ENCODE measurements at places on chromosomes 4 and X.

GRCh38 chr4:72974694-72975487, 94.6 kb downstream of the COX18 start:
- DNase-seq: peak; percentile 43

DNA sequence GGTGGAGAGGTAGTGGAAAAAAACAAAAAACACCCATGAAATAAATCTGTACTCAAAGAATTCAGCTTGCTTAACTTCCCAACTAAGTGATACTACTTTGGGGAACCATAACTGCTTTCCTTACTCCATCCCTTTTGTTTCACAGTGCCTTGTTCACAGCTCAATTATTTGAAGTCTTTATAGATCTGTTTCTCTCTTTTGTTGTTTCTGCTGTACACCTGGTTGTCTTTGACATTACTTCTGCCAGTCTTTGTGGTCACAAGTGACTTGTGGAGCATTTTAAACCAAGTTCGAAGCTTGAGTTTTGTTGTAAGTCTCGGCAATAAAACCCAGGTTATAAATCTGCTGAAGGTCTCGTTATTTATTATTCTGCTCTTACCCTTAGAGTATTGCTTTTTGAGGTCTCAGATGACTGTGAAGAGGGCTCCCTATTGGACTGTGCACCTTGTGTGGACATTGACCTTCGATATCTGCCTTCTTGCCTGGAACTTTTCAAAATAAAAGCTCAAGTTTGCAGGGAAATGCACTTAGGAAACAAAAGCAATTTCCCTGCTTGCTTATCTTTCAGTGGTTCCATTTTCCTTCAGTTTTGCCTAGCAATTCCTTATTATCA, 59.8 kb downstream of the ANK2 start:
- peak; percentile 27 for DNase-seq

- DNase-seq: no peak
Measured at GRCh38 chrX:155235891-155236290, 19.6 kb downstream of the VBP1 start.

GRCh38 chr4:1356181-1356998, 9.4 kb downstream of the UVSSA start:
- peak; percentile 59 for DNase-seq

- no peak for DNase-seq
Measured at GRCh38 chr4:5084911-5085475, 33.7 kb downstream of the STK32B start.

DNA sequence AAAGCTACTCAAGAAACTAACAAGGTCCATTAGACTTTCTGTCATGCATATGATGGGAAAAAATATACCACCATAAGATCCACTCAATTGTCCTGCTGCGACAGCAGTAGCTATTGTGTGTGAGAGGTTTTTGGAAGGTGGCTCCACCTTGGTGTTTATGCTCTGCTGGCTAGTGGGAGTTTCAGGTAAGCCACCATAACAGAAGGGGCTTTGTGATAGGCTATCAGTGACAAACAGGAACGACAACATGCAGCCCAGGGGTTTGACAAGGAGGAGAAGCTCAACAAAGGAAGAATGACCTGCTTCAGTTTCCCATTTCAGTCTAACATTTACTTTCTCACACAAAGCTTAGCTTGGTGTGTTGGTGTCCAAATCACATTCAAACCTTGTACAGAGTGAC, 182.6 kb downstream of the ATOH1 start:
- no peak for DNase-seq

GRCh38 chrX:150085881-150086280, 147.6 kb upstream of the EOLA2 start:
- no peak for DNase-seq

- no peak for DNase-seq
Measured at GRCh38 chrX:22357621-22358020, 84.9 kb downstream of the CBLL2 start.

DNA sequence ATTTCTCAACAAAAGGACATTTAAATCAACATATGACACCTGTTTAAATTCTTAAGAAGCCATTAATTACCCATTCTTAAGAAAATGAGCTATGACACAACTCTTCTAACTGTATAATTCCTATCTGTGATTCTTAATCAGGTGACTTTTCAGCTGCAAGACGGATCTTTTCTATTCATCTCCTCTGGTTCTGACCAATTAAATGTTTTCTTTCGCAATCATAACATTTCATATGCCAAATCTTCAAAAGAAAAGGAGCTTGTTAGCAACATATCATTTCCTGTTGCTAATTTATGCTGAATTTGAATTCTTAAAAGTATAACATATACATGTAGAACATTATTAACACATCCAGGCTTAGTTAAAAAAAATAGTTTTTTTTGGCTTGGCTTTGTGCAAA, 62.5 kb downstream of the SEL1L3 start:
- no peak for DNase-seq

DNA sequence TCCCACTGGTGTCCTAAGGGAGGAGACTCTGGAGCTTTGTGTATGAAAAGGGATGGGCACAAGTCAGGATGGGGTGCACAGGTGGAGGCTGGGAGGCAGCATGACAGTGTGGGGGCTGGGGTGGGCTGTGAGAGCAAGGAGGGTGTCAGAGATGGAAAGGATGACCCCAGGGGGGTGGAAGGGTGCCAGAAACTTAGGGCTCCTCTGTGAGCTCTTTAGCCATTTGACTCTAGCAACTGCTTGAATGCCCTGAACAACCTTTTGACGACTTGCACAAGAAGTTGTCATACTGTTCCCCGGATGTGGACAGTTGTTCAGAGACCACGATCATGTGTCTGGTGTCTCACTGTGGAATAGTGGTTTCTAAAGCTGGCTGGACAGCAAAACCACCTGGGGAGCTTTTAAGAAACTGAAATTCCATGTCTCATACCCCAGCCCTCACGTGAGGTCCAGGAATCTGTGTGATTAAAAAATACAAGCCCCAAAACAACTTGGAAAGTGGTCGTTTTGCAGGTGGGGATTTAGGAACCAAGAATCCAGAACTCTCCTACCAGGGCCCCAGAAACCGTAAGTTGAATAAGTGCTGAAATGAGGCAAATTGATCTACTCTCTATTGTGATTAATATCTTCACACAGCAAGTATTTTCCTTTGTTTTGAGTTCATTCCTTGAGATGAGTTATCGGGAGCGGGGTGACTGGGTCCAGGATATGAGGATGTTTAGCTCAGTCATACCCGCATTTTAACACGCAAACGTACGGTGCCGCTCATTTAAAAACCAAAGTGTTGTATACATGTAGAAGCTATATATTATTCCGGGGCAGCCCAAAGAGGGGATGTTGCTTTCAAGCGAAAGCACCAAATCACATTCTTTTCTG, 3.4 kb downstream of the RHOH start:
- DNase-seq: no peak

- DNase-seq: peak; percentile 16
Measured at GRCh38 chr4:165096776-165097175, 15.9 kb downstream of the TMEM192 start.

DNA sequence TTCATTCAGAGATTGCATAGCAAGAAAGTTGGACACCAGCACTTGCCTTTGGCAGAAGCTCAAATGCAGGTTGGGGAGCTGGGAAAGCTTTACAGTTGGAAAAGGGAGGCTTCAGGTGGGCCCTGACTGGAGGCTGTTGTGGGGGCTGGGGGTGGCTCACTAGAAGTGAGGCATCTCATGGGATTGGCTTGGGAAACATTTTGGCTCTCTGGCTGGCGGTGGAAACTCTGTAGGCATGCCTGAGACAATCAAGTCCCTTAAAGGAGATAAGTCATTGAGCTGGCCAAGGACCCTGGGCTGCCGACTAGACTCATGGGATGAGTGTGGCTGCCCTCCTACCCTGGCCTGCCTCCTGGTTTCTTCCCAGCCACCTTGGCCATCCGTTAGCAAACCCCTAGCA, 31.4 kb upstream of the STS start:
- DNase-seq: no peak

GRCh38 chr4:170005472-170005871, 20.7 kb downstream of the MFAP3L start:
- no peak for DNase-seq

DNA sequence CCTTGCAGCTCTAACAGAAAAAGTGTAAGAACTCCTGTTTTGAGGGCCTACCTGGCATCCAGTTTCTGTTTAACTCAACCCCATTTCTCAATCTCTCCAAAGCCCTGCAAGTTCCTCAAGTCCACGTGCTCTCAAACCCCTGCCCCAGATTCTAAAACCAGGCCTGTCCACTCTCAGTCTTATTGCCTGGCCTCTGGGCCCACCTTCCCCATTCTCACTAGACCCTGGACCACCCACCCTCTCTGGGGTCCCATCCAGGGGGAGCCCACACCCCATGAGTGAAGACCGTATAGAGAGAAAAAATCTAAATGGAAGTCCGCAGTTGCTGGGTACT, 58.3 kb downstream of the TLR10 start:
- no peak for DNase-seq

GRCh38 chrX:123201720-123202119, 17.6 kb downstream of the GRIA3 start:
- no peak for DNase-seq

- DNase-seq: peak; percentile 0
Measured at GRCh38 chr4:145390571-145390970, 91.1 kb upstream of the SMAD1 start.

DNA sequence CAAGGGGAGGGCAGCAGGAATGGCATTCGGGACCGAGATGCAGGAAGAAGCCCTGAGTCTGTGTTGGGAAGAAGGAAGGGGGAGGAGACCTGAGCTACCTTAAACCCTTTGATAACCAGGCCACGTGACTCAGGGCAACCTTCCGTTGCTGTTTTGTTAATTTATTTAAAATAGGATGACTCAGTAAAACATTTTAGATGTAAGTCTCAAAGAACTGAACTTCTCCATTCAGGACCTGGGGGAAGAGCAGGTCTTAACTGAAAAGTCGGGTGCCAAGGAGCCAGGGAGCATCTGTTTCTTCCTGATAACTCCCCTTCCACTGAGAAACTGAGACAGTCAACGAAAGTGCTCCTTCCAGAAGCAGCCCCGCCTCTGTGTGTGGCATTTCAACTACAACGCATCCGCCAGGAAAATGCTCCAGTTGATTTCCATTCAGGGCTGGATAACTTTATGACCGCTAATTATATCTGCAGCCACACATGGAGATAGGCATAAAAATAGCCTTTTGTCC, 88.0 kb downstream of the IRF2 start:
- peak; percentile 75 for DNase-seq
